ENCODE measurements at places on chromosomes 7 and 10.

GRCh38 chr10:15540727-15541126, 169.6 kb upstream of the FAM171A1 start:
- DNase-seq, result no peak

DNA sequence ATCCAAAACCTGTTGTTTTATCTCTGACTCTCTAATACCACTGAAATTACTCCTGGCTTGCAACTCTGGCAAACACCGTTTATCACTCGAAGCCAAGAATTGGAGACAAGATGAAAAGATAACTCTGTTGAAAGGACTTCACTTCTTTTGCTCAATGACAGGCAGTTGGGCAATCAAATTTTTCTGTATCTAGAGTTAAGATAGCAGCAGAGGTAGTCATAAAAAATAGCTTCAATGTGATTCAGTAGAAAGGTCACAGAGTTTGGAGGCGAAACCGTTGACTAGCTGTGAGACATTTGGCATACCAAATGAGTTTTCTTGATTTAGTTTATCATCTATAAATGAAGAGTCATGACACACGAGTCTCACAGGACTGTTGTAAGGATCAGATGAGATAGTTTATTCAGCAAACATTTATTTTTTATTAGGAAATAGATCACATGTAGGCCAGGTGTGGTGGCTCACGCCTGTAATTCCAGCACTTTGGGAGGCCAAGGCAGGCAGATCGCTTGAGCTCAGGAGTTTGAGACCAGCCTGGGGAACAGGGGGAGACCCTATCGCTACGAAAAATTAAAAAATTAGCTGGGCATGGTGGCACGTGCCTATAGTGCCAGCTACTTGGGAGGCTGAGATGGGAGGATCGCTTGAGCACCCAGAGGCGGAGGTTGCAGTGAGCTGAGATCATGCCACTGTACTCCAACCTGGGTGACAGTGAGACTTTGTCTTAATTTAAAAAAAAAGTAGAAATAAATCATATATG, 23.6 kb downstream of the AKR1B1 start:
- DNase-seq, result no peak

GRCh38 chr7:23298141-23298881, 828 bp upstream of the MALSU1 start:
- no peak for DNase-seq

GRCh38 chr7:95276114-95276513, 48.2 kb downstream of the PON1 start:
- DNase-seq, result no peak

GRCh38 chr10:103698266-103698665, 157.1 kb downstream of the SH3PXD2A start:
- DNase-seq, result no peak
